ENCODE measurements at places on chromosomes 16 and 17.

DNA sequence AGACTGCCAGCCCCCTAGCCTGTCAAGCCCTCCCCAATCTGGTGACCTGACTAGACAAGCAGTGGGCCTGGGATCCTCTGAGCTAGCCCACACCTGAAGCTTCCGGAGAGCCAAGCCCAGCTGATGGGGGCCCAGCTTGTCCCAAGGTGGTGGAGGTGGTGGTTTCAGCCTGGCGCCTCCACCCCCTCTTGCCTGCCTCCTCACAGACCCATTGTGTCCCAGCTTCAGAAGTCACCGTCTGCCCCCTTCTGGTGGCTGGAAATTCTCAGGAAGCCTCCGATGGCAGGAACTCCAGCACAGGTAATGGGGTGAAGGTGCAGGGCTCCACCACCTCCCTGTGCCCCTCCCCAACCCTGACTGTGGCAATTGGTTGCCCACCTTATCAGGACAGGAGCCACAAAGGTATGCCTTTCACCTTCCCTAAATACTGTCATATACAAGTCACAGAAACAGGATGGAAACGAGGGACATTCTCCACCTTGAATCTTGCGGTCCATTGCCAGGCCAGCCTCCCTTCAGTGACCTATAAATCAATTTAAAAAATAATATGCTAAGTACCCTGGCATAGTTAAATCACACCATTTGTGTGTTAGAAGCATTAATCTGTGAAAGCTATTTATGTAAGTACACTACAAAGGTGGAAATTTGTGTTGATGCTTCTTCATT lies 66.0 kb upstream of the ZNF423 start:
- peak; percentile 39 for DNase-seq

DNA sequence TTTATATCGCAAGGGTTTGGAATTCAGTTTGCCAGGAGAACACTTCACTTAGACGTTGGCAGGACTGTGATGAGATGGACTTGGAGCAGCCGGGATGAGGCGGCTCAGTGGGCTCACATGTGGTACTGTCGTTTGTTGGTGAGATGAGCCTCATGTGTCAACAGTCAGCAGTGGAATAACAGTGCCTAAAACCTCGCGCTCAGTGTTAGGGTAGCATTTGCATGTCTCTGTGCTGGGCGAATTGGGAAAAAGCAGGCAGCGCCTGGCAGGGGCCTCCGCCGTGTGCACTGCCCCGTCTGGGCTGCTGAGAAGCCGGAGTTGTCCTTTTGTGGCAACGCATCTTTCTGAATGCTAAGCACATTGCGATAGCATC lies 49.7 kb downstream of the CRISPLD2 start:
- no peak for DNase-seq

GRCh38 chr17:58671969-58672368 lies 19.9 kb downstream of the TEX14 start:
- no peak for DNase-seq

DNA sequence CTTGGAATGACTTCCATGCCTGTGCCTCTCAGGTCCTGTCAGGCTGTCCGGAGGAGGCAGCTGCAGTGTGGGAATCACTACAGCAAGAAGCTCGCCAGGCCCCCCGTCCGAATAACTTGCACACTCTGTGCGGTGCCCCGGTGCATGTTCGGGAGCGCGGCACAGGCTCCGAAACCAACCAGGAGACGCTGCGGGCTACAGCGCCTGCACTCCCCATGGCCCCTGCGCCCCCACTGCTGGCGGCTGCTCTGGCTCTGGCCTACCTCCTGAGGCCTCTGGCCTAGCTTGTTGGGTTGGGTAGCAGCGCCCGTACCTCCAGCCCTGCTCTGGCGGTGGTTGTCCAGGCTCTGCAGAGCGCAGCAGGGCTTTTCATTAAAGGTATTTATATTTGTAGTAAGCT lies 1.3 kb downstream of the NRN1L start:
- DNase-seq: no peak

GRCh38 chr16:16038950-16039349 lies 89.5 kb downstream of the ABCC1 start:
- DNase-seq: no peak

GRCh38 chr16:85046931-85047866 lies 19.6 kb downstream of the KIAA0513 start:
- DNase-seq: no peak

DNA sequence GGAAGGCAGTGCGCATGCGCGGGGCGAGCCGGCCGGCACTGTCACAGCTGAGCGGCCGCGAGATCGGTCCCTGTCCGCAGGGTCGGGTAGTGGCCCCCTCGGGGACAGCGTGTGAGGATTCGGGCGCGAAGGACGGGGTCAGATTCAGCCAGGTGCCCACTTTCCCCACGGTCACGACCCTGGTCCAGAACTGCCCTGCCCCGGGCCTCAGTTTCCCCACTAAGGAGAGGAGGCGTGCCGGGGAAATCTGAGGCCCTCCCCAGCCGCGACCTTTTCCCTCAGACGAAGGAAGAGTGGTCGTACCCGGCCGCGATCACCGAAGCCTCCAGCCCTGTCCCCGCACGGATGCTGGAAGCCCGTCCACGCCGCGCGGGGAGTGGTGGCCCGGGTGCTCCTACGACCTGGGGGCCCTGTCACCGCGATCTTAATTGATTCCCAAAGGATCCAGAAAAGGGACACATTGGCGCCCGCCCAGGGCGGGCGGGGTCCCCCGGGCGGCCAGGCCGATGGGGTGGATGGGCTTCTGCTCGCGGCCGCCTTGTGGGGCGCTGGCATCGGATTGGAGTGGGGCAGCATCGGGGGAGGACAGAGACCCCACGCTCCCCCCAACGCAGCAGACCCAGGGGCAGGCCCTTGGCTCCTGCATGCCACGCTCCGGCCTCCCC lies 57.7 kb downstream of the SRL start:
- DNase-seq: no peak

DNA sequence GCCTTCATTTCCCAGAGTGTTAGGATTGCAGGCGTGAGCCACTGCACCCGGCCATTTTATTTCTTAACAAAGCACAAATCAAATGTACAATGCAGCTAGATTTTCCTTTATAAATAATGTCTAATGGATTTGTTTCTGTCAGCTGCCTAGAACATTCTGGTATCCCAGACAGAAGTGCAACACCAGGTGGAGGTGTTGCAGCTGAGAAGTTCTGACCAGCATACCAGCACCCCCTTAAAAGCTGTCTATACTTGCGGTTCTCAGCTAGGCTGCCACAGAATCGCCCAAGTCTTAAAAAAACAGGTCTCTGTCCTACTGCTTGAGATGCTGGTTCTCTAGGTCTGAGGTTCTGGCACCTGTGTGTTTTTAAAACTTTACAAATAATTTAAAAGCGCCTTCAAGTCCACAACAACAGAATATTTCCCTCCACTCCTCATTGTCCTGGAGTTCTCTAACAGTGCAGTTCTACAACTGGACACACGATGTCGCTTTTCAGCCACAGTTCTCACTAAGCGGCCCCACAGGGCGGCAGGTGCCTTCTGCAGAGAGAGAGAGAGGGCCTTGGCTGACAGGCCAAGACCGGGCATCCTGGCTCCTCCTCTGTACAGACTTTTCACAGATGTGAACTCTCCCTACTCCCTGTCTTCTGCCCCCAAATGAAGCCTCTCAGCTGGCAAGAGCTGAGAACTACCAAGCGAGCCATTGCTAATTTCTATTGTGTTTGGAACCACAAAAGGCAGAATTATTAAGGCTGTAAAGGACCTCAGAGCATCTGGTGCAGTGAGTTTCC lies 32.6 kb upstream of the MEOX1 start:
- DNase-seq: peak; percentile 82

DNA sequence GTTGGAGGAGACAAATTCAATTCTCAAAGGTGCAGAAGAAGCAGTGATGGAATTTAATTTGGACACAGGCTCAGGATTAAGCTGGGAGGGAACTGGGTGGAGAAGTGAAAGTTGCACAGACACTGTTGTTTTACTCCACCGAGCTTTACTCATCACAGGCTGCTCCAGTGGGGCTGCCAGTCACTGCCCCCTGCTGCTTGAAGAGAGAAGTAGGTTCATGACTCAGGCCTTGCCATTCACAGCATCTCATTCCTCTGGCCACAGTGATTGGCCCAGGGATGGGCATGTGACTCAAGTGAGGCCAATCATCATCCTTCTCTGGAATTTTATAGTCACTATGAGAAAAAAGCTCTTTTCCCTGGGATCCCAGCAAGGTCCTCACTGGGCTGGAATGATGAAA lies 11.8 kb downstream of the GNAO1 start:
- DNase-seq: no peak

- peak; percentile 13 for DNase-seq
Measured at GRCh38 chr17:63294776-63295175, 151.3 kb downstream of the CYB561 start.

GRCh38 chr17:46167826-46168569 lies 25.2 kb downstream of the KANSL1 start:
- DNase-seq: peak; percentile 89

GRCh38 chr17:39701012-39701783 lies 1.3 kb downstream of the ERBB2 start:
- no peak for DNase-seq

DNA sequence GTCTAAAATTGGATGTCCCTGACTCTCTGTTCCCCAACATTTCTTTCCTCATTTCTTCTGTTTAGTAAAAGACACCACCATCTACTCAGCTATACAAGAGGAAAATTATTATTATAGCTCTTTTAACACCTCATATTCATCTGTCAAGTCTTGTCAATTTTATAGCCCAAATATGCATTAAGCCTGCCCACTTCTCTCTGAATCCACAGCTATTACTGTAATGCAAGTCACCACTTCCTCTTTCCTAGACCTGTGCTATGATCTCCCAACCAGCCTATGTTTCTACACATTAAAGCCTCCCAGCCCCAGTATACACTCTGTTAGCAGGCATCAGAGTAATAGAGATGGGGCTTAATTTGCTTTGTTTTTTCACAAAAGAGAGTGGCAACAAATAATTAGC lies 252.9 kb downstream of the GRIN2A start:
- DNase-seq: no peak

DNA sequence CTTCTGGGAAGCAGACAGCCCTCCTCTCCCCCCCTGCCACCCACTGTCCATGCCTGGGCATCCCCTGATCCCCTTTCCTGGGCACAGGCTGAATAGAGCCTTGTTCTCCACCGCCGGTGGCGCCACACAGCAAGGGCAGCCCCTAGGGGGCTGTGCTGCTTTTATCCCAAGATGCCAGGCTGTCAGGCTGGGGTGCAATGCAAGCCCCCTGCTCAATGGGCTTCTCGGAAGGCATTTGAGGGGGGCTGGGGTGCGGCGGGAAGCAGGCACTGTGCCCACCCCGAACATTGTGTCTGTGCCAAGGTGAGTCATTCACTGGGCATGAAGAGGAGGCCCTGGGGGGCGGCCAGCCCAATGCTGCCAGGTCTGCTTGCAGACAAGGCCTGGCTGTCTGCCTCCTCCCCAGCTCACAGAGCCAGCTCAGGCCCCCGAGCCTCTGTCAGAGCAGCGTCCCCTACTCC lies 1.5 kb upstream of the GFAP start:
- DNase-seq: peak; percentile 32

DNA sequence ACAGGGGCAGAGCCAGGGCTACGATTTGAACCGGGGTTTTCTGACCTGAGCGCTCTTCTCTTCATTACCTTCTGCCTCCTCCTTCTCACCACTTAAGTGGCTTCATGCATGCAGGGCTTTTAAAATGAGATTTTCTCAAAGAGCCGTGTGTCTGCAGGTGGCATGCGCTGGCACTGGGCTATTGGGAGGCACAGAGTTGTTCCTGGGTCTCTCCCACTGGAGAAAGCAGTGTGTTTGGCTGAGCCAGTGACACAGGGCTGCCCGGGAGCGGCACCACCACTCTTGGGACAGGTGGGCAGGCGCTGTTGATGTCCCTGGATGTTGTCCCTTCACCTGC lies 218.8 kb upstream of the CHMP6 start:
- DNase-seq: no peak

- peak; percentile 99 for DNase-seq
Measured at GRCh38 chr17:44186307-44187130, at the start of gene TMUB2. TMUB2 (plus strand) TSS chr17:44186972; CDS start chr17:44187709, 737 bp downstream.

DNA sequence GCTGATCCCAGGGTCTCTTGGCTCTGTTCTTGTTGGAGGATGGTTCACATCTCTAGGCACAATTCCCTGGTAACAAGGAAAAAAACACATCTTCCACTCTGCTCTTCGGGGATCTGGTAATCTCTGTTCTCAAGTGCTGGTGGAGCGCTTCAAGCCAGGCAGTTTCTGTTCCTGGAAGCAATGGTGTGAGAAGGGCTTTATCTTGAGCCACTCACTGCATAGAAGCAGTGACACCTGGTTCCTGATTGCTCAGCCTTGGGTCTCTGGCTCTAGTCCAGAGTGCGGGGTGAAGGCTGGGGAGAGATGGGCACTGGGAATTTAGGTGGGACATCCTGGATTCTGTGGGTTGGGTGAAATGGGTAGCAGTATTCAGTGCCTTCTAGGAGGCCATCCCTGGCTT lies 14.1 kb downstream of the AKAP1 start:
- no peak for DNase-seq

DNA sequence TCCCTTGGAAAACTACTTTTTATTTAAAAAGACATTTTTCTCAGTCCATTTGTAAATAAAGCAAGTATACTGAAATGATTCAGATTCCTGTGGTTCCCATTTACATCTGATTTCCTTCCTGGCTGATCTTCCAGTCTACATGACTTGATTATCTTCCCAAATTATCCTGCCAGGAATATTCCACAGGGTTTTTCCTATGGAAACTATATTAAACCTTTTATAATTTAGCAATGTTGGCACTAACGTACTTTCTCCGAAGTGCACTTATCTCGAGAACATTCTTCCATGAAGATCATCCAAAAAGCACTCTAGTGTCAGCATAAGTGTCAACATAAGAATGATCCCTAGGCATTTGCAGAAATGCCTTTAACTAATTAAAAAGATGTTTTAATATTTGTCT lies 347.7 kb upstream of the KIF2B start:
- no peak for DNase-seq

GRCh38 chr17:18993905-18994526 lies 10.5 kb downstream of the FAM83G start:
- peak; percentile 75 for DNase-seq

DNA sequence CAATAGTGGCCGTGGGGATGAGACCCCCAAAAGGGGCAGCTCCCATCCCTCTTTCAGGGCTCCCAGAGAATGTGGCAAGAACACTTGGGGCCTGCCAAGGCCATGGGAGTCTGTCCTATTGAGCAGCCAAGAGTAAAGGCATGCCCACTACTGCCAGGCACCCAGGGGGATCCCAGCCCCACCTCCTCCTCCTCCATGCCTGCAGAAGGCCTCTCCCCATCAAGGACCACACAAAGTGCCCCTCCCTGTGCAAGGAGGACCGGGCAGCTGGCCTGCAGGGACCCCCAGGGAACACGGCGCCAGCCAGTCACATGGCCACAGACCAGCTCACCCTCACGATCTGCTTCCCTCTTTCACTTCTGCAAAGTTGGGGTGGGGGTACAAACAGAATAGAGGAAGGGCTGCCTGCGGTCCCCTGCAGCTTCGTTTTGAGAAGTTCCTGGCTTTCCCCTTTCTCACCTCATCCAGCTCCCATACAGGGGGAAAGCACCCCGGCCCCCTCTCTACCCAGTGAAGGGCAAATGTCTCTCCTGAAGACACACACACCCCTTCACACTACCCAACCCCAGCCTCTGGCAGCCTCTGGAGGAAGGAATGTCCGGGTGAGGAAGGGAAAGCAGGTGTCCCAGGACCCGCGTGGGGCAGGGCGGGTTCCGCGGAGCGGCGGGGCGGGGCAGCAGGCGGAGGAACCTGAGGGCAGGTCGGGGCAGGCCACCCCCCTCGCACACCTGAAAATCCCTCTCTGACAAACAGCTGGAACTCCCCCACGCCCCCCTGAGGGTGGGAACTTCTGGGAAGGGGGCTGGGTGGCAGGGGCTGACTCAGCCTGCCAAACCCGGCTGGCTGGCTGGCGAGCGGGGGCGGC lies 2.0 kb downstream of the PPP1R9B start:
- peak; percentile 53 for DNase-seq

GRCh38 chr16:64215730-64216129 lies 906.1 kb downstream of the CDH11 start:
- no peak for DNase-seq

Measured in fibroblast of lung (primary cell).